ENCODE measurements at places on chromosomes 3 and 15.

DNA sequence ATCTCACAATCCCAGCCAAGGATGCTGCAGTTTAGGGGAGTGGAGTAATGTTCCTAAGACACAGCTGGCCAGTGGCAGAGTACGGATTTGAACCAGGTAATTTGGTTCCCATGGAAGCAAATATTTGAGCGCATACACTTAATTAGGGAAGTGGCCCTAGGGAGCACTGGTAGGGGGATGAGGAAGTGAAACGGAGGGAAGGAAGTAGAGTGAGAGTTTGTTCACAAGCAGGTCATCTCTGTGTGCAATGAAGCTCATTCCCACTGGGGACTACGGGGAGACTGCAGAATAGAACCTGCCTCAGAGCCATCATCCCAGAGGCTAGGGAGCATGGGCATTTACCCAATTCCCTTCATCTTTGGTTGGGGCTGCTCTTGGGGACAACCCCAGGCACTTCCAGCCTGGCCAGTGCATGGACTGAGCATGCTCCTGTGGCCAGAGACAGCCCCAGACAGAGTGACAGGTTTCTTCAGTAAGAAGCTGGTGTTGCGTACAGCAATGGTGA, 317.2 kb upstream of the PROK2 start:
- no peak for DNase-seq

DNA sequence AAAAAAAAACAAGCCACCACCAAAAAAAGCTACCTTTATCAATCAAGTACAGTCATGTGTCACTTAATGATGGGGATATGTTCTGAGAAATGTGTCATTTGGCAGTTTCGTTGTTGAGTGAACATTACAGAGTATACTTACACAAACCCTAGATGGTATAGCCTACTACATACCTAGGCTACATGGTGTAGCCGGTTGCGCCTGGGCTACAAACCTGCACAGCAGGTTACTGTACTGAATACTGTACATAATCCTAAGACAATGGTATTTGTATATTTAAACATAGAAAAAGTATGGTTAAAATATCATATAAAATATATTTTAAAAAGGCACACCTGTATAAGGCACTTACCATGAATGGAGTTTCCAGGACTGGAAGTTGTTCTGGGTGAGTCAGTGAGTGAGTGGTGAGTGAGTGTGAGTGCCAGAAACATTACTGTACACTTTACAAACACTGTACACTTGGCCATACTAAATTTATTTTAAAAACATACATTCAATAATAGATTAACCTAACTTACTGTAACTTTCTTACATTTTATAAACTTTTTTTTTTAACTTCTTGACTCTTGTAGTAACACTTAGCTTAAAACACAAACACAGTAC, 25.9 kb upstream of the JMJD7 start:
- no peak for DNase-seq

- no peak for DNase-seq
Measured at GRCh38 chr15:29403772-29404171, 134.2 kb upstream of the NSMCE3 start.

GRCh38 chr15:78790027-78790426, 21.2 kb downstream of the ADAMTS7 start:
- DNase-seq: no peak

- no peak for DNase-seq
Measured at GRCh38 chr15:47188758-47189507, 528.4 kb upstream of the SEMA6D start.

- DNase-seq: no peak
Measured at GRCh38 chr15:92711457-92711831, 55.9 kb upstream of the FAM174B start.

DNA sequence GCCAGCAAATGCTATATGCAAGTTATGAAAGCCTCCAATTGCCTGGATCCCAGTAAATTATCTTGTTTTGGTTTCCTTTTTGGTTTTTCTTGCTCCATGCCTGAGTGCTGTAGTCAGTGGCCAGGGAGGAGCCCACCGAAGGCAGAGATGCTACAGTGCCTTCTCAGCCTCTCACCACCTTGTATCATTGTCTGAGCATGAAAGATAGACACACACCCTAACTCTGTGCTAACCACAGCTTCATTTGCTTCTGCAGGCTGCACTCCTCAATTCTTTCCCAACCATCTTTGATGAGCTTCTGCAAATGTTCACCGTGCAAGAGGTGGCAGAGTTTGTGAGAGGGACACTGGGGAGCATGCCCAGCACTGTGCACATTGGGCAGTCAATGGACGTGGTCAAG, 114.5 kb upstream of the MANF start:
- no peak for DNase-seq

- DNase-seq: no peak
Measured at GRCh38 chr3:23071296-23071695, 131.8 kb upstream of the UBE2E2 start.

DNA sequence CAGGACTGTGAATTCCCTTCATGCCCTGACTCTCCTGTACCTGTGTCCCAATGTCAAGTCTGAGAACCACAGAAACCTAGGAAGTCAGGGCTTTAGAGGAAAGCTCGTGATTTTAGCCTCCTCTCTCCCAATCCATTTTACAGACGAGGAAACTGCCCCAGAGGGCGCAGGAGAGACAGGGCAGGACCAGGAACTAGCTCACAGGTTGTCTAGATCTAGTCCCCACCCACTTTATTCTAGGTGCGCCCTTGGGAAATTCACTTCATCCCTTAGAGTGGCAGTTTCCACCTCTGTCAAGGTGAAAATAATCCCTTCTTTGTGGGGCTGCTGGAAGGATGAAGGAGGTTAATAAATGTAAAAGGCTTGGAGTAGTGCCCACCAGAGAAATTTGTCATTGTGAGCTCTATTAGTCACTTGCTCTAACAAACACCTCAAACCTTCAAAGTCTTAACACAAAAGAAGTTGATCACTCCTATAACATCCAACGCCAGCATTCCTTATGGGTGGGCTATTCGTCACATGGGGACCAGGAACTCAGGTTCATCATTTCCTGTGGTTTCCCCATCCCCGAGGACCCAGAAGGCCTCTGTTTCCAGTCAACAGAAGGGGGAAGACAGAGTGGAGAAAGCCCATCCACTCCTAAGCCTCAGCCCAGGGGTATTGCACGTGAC, 282.3 kb downstream of the XXYLT1 start:
- DNase-seq: no peak

DNA sequence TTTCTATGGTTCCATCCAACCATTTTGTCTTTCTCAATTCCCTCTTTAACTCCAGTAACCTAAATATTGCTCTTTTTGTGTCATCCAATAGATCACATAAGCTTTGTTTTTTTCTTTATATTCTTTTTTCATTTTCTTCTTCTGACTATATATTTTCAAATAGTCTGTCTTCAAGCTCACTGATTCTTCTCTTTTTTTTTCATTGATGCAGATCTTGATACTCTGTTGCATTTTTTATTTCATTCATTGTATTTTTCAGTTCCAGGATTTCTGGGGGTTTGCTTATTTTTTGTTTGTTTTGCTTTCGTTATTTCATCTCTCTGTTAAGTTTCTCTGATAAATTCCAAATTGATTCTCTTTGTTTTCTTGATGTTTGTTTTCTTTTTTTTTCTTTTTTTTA, 36.2 kb downstream of the CLDN1 start:
- no peak for DNase-seq

DNA sequence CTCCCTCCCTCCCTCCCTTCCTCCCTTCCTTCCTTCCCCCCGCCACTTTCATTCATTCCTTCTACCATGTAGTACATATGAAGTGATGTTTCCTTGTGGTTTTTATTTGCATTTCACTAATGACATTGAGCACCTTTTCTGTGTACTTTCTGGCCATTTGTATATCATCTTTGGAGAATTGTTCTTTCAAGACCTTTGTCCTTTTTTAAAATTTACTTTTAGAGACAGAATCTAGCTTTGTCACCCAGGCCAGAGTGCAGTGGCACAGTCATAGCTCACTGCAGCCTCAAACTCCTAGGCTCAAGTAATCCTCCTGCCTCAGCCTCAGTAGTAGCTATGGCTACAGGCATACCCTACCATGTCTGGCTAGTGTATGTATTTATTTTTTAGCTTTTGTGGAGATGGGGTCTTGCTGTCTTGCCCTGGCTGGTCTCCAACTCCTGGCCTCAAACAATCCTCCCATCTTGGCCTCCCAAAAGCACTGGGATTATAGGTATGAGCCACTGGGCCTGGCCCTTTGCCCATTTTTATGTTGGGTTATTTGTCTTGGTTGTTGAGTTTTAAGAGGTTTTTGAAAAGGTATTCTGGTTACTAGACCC, 42.0 kb upstream of the CTDSPL2 start:
- DNase-seq: no peak

- DNase-seq: no peak
Measured at GRCh38 chr3:152381881-152382295, 113.2 kb downstream of the MBNL1 start.

GRCh38 chr15:85316244-85316934, 64.0 kb upstream of the AKAP13 start:
- no peak for DNase-seq

- no peak for DNase-seq
Measured at GRCh38 chr3:98750276-98750919, 12.7 kb upstream of the ST3GAL6 start.

GRCh38 chr3:177597311-177598096, 400.2 kb upstream of the TBL1XR1 start:
- DNase-seq: peak; percentile 59

Data from right cardiac atrium (tissue), 5 donors.